ENCODE measurements at places on chromosomes 7 and 10.

GRCh38 chr10:44424298-44424697, 39.4 kb upstream of the CXCL12 start:
- no peak for DNase-seq

DNA sequence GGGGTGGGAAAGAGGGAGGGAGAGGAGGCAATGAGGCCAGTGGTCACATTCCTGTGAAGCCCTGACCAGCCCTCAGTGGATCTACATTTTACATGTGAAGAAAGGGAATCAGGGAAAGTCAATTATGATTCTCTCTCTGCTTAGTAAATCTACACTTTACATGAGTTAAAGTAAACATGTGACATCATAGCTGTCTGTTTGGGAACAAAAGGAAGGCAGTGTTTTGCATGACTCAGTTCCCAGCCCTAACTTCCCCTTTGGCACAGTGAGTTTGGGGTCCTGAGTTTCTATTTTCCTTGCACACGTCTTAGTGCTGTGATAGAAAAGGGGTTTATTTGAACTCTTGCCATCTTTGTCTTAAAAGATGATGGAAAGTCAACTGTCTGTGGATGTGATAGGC, 615.1 kb downstream of the SDK1 start:
- DNase-seq = no peak

GRCh38 chr7:66308411-66308810, 103.3 kb downstream of the TPST1 start:
- no peak for DNase-seq

- DNase-seq = no peak
Measured at GRCh38 chr10:35412900-35413491, 76.7 kb downstream of the CCNY start.

GRCh38 chr7:149558149-149558861, 60.7 kb upstream of the ZNF746 start:
- DNase-seq = no peak

DNA sequence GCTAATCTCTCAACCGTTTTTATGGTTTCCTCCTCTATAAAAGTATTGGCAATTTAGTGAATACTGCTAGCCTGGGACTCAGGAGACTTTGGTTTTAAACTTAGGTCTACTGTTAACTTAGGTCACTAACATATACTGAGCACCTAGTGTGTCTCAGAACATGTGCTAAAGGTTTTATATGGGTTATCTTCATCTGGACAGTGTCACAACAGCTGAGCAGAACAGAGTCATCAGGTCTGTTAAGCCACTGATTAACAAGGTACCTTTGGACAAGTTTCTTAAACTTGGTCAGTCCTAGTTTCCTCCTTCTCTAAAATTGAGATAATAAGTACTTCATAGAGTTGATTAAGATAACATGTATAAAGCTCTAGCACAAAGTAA, 30.6 kb downstream of the NET1 start:
- no peak for DNase-seq

GRCh38 chr7:55177589-55178261, 158.9 kb downstream of the EGFR start:
- peak; percentile 89 for DNase-seq

DNA sequence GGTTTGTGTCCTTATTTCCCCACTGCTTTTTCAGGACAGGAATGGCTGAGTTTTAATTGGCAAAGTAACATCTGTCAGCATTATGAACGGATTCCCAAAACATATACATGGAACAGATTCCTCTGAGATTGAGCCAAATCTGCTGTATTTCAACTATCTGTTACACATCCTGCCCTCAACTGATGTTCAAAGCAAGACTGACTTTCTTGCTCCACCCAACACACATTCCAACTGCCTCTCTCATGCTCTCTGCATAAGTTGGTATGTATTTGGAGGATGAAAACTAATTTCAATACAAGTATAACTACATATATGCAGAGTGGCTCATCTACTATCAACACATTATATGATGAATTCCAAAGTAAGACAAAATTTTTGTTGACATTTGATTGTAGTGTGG, 342.2 kb downstream of the GATA3 start:
- no peak for DNase-seq
